Fibroblast of skin of abdomen (primary cell): ENCODE measurements at places on chromosomes 12 and 14.

DNA sequence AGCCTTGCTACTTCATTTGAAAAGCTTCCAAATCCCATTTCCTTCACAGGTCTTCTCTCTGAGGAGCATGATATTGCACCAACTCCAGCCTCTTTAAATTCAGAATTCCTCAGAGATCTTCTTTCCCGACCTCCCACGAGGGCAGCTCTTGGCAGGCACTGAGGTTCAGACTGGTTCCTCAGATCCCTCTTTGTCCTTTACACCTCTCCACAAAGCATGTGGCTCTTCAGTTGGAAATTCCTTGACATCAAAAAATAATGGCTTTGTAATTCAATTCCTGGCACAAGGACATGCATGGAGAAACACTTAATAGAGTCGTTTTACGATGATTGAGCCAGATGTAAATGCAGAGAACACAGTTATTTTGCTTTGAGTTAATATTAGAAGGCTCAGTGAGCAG is 63.2 kb upstream of the TMX1 start:
- DNase-seq: peak; percentile 4

DNA sequence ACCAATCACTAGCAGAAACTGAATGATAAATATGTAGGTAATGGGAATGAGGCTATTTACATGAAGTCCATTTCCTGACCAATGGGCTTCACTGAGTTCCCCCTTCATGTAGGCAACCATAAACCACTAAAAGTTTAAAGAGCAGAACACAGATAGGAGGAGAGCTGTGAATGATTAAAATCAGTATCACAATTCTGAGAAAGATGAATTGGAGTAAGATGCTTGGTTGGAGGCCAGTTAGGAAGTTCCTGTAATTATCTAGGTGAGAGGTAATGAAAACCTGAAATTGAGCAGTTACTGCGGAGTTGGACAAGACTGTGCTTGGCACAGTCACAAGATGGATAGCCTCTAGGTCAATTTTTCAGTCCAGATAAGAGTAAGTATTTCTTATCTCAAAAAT is 56.6 kb downstream of the GALNT4 start:
- no peak for DNase-seq

- DNase-seq: no peak
Measured at GRCh38 chr12:3250576-3250975, 173.4 kb downstream of the TSPAN9 start.

DNA sequence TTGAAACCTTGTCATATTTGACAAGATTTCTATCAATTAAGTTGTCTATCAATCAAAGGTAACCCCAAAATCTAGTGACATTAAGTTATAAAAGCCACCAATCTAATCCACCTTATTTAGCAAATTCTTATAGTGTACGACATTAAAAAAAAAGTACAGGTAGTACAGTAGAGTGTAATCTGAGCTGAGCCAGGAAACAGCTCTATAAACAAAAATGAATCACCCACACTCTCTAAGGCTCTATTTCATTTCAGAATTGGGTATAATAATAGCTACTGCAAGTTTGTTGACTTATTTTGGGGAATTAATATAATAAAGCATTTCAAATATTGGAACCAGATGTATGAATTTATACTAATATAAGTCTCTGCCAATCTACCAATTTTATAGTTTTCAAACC is 342.4 kb upstream of the FLRT2 start:
- no peak for DNase-seq

DNA sequence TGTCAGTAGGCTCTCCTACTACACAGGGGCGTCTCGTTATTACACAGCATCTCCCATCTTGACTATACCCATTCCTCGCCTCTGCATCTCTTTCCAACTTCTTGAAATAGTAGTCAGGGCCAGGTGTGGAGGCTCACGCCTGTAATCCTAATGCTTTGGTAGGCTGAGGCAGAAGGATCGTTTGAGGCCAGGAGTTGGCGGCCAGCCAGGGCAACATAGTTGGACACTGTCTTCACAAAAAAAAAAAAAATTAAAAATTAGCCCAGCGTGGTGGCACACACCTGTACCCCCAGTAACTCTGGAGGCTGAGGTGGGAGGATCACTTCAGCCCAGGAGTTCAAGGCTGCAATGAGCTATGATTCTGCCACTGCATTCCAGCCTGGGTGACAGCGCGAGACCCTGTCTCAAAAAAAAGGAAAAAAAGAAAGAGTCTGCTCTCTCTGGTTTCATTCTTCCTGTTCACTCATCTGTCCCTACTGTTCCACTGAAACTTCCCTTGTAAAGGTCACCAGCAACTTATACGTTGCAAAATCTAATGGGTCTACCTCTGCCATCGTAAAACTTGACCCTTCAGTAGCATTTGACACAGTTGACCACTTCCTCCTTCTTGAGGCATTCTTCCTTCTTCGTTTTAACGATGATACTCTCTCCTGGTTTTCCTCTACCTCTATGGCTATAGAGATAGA is 41.0 kb upstream of the PTGR2 start:
- DNase-seq: no peak

DNA sequence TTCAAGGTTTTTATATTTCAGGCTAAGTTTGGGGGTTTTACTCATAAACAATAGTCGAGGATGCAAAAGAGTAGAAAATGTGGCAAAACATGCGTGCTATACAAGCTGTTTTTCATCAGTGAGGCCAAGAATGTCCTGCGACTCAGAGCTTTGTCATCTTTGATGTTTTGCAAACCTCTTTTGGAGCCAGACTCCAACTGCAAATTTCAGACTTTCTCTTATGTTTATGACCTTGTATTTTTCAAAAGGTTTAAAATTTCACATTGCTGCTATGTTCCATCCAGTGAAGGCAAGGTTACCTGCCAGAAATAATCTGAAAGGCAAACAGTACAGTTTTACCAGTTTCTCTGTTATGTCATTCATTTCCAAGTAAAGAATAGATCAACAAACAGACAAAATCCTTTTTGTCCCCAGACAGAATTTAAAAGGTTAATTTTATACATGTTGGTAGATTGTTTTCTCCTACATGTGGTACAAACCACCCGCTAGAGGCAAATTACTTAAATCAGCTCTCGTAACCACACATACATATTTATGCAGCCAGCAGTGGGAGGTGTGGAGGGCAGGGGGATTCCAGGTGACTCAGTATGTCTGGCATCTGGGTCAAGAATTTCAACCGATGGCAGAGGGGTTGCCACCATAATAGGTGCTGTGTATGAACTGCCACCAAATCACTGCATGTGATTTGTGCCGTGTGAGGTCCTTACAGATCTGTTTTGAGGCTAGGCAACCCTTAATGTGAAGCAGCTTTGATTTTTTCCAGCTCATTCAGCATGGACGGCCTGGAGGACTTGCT is 119.8 kb upstream of the CPM start:
- peak; percentile 93 for DNase-seq

GRCh38 chr12:20040831-20041230 is 327.5 kb upstream of the PDE3A start:
- no peak for DNase-seq

- no peak for DNase-seq
Measured at GRCh38 chr12:124044809-124045321, 71.8 kb downstream of the ZNF664 start.

GRCh38 chr12:14756334-14757143 is 46.7 kb downstream of the WBP11 start:
- DNase-seq: no peak

- no peak for DNase-seq
Measured at GRCh38 chr12:8855891-8856290, 33.5 kb downstream of the A2ML1 start.

GRCh38 chr14:105092171-105093037 is 27.2 kb upstream of the GPR132 start:
- no peak for DNase-seq

DNA sequence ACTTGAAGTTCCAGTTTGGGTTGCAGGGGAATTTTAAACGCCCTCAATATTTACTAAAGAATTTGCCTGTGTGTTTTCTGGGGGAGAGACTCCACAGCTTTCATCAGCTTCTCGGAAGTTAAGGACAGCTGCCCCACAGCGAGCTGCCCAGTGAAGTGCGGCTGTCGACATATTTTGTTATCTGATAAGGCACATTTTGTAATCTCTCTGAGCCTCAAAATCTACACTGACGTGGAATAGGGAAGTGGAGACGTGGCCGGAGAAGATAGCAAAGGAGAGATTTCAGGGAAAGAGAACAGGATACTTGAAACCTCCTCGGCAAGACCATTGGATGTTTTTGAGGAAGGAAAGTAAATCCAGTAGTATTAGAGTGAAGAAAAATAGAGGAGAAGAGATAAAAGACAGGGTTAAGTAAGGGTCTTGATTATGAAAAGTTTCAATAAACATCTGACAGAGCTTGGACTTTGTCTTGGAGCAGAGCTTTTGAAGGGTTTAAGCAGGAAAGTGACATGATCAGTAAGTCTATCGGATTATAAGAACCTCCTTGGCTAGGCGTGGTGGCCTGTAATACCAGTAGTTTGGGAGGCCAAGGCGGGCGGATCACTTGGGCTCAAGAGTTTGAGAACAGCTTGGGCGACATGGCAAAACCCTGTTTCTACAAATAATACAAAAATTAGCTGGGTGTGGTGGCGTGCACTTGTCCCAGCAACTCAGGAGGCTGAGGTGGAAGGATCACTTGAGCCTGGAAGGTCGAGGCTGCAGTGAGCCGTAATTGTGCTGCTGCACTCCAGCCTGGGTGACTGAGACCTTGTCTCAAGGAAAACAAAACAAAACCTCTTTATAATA is 1.1 kb downstream of the POLR3B start:
- peak; percentile 68 for DNase-seq

GRCh38 chr14:53055003-53055402 is 98.1 kb downstream of the DDHD1 start:
- peak; percentile 57 for DNase-seq

DNA sequence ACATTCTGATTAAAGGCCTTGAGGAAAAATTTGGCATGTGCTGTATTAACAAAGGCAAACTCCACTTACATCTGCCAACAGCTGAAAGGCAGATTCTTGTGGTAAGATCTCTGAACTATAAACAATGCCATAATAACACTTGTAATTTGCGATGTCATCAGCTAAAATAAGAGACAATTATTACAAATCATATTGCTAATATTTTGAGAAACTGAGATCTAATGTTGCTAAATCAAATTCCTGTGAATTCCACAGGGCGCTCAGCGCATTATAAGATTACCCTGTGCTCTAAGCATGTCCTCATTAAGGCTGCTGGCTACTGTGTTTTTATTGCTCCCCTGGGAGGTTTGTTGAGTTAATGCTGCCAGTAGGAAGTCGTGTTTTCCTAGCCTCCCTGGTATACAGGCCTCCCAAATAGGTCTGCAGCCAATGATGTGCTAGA is 244.8 kb downstream of the DACT1 start:
- peak; percentile 94 for DNase-seq

DNA sequence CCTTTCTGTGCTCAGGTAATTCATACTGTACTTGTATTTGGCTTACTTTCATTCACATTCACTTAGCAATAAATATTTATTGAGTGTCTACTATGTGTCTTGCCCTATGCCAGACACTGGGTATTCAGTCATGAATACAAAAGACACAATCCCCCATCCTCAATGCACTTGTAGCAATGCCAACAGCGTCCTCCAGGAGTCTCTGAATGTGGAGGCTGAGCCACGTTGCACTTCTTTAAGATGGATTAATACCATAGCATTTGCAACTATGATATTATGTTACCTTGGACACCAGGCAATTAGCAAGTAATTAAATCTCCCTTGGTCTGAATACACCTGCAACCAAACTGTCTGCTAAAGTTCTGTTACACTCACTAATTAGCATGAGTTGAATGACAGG is 58.8 kb downstream of the OTX2 start:
- no peak for DNase-seq

DNA sequence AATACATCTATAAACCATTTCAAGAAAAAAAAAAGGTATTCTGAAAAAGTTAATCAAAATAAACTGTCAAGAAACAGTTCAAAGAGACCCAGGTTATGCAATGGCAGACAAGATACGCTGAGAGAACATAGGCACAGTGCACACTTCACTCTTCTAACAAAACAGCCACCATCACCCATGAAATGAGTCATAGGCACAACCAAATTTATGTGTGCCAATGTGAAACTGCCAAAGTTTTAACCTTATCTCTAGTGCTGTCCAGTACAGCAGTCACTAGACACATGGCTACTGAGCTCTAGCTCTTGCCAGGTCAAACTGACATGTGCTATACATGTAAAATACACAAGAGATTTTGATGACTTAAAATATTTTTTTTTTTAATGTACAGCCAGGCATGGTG is 1.4 kb downstream of the CEP128 start:
- DNase-seq: no peak

DNA sequence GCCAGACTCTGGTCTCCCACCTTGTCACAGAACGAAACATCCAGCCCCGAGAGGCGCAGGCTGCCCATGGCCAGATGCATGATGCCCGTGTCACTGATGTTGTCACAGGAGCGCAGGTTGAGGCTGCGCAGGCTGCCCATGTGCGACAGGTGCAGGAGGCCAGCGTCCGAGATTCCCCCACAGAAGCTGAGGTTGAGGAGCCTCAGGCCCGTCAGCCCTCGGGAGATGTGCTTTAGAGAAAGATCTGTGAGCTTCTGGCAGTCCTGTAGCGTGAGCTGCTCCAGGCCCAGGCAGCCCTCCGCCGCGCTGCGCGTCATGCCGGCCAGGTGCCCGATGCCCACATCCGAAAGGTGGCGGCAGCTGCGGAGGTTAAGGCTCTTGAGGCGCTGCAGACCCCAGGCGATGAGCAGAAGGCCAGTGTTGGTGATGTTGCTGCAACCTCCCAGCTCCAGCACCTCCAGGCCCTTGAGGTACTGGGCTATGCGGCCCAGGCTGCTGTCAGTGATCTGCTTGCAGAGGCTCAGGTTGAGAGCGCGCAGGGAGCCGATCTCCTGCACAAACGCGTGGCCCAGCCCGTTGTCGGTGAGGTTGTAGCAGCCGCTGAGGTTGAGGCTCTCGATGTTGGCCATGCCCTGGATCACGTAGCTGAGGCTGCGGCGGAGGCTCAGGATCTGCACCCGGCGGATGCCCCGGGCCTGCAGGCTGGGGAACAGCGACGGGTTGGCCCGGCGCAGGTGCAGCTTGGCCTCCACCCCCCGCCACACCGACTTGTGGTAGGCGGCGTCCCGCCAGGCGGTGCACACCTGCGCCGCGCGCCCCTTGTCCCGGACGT is 991 bp downstream of the FBXL14 start:
- DNase-seq: no peak

- DNase-seq: no peak
Measured at GRCh38 chr12:1528791-1529190, 65.6 kb downstream of the FBXL14 start.

DNA sequence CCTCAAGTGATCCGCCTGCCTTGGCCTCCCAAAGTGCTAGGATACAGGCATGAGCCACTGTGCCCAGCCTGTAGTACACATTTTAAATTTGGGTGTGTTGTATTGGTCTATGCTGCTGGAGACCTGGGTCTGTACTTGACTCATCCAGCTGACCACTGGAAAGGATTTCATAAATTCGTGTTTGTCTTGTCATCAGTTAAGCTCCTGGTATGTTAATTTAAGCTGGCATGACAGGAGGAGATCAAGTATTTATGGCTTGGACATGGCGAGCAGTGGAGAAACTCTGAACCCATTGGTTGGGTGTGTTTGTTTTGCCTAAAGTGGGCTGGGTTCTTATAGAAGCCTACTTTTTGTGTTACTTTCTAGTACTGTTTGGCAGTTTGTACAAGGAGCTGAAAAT is 24.2 kb downstream of the YY1 start:
- peak; percentile 39 for DNase-seq
